ENCODE measurements at places on chromosomes 3 and 15.

GRCh38 chr15:50876260-50876988 lies 32.1 kb upstream of the AP4E1 start:
- no peak for DNase-seq

DNA sequence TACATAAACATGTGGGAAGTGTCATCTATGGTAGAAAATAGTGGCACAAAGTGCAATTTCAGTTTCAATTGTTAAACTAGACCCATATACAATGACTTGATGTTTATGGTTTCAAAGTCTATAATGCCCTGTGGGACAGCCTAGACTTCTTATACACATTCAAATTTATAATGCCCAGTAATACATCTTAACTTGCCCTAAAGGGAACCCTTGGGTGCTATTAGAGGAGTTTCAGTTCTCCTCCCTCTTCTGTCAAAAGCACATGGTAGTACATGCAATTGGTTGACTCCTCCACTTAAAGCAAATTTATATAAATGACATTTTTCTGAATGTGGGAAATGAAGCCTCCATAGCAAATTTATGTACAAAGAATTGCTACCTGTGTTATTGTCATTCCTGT lies 30.2 kb upstream of the OR5K4 start:
- DNase-seq = no peak

DNA sequence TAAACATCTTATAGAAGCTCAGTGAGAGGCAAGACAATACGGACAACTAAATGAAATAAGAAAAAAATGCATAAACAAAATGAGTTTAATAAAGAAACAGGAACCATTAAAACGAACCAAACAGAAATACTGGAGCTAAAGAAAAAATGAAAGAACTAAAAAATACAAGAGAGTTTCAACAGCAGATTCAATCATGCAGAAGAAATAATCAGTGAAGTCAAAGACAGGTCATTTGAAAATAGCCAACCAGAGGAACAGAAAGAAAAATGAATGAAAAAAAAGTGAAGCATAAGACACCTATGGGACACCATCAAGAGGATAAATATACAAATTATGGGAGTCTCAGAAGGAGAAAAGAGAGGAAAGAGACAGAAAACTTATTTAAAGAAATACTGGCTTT lies 42.5 kb upstream of the PRR20G start:
- no peak for DNase-seq

GRCh38 chr15:77895742-77896141 lies 181.8 kb downstream of the TBC1D2B start:
- no peak for DNase-seq

Measured in stimulated activated CD8-positive, alpha-beta memory T cell treated with anti-CD3 and anti-CD28 coated beads, Interleukin-4, amount 100 ng/mL, for 1 hour (primary cell).